Right lung (tissue), 10 donors: ENCODE measurements at places on chromosomes 3 and 15. TPM values are rescaled to one million over a fixed set of nuclear protein-coding genes. Genes with fewer than 3 reads are reported as not detected.

DNA sequence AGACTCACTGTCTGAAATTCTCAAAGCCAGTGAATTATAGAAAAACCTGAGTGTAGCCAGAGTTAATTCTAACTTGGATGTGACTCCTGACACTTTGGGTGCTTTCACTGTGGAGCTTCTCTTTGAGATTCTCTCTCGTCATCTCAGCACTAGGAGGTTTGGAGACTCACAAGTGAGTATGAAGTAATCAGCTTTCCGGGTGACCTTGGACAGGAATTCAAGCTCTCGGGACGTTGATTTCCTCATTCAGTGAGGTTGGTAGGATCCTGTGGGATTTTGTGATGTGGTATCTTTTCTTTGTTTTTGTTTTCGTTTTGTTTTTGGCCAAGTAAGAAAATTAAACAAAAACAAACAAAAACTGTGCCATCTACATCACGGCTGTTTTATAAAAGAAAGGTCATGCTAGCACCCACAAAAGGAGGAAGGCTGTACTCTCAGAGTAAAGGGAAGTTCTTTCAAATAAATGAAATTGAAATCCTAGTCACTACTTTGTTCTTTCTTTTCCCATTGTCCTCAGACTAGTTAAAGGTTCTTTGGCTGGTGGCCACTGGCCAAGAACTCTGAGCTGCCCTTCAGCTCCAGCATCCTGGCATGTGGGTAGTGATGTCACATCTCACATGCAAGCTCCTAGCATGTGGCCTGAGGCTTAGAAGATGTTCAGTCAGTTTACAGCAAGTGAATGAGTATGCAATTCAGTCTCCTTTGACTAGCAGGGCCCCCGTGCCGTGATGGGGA, 263.3 kb upstream of the TPM1 start:
- no peak for DNase-seq

The CADM2 gene
- polyA plus RNA-seq = 1.7 TPM

DNA sequence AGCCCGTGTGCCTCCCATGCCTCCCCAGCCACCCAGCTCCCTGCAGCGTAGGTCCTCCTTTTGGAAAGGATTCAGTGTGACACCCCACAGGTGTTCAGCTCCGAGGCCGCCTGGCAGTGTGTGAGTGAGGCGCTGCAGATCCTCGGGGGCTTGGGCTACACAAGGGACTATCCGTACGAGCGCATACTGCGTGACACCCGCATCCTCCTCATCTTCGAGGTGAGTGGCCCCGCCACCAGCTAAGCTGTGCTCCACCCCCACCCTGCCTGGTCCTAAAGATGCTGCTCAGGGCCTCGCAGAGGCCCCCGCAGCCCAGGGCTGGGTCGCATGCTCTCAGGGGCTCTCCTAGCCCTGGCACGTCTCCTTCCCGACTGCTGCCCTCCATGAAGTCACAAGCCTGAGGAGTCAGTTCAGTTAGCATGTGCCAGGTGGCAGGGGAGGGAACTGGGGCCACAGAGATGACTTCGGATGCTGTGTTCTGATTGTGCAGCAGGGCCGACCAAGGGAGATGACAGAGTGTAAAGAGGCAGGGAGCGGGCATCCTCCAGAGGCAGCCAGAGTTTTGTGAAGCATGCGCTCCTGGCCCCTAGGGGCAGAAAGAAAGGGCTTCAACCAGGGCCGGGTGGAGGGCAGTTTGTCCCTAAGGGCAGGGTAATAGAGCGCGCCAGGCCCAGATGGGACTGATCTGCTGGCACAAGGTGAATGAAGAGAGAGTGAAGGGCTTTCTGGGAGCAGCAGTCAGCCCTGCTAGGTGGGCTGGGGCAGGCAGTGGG, 26.8 kb downstream of the ACAD9 start:
- DNase-seq = no peak

- no peak for DNase-seq
These were observed 1.3 kb upstream of the ZBTB47 start for GRCh38 chr3:42652251-42652610.

DNA sequence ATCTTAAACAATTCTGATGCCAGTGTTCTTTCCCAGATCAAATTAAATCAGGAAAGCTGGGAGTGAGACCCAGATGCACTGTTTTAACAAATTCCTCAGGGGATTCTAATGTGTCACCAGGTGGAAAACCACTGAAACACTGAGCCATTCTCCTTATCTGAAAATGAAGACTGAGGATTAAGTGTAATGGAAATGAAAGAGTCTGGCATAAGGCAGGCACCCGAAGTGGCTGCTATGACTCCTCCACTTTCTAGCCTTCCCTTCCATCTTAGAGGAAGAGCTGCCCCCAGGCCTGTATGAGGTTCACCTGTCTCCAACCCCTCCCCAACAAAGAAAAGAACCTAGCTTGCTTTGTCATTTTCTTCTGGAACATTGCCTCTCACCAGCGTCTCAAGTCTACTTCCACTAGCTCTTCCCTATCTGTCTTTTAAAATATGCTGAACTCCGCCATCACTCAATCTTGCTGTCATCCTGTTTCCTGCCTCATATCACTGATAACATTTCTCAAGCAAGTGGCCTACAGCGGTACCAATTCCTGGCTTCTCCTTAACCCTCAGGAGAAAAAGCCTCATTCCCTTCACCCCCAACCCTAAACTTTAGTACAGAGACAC, 13.7 kb upstream of the ABHD2 start:
- no peak for DNase-seq

DNA sequence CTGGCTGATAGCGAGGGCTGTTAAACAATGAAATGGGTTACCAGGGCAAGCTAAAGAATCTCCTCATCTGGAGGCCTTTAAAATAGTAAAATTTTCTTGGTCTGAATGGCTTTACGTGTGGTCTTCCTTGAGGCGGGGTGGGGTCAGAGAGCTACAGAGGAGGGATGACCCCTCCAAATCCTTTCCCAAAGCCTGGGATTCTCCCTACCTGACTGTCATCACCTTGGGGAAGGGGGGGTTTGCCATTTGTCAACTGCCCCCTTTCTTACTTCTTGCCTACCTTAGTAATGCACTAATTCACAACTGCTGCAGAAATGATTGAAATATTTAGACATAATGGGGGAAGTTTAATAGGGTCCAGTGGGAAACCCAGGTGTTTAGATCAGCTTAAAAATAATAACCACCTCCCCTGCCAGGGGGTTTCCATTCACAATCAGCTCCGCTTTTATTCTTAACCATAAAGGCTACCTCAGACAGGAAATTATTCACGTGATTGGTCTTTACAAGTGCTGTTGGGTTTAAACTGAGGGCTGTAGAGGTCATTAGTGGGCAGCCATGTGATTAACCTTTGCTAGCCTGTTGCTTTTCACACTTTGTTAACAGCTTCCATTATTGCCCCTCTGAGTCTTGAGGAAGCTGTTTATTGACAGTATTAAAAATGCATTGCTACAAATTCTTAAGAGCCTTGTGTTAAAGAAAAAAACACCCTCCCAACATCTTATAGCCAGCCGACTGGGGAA, 276.5 kb upstream of the ATP11B start:
- no peak for DNase-seq

The KBTBD13 gene
- polyA plus RNA-seq = 1.6 TPM

The KIF9 gene
- 19.1 TPM for polyA plus RNA-seq

DNA sequence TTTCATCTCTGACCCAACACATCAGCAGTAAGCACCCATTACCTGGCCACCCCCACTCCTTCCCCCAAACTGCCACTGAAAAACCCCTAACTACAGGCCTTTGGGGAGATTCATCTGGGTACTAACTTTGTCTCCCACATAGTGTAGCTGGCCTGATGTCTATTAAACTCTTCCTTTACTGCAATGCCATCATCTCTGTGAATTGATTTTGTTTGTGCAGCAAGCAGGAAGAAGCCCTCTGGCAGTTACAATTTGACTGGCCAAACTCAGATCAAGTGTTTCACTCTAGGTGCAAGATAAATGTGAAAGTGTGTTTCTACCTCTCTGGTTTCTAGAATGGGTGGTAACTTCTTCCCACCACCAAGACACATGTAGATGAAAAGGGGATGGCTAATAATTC, 26.7 kb upstream of the OR5K4 start:
- no peak for DNase-seq

The PRR20G gene
- polyA plus RNA-seq = not detected
